ENCODE measurements at places on chromosomes 5 and 9. TPM values are rescaled to one million over a fixed set of nuclear protein-coding genes. Genes with fewer than 3 reads are reported as not detected.
A peak's percentile ranks its signal among the peaks of the same experiment; 100 is the strongest.

Gene OLFM1
- 0.64 TPM for total RNA-seq

Gene PCDHA13
- under 0.01 TPM for total RNA-seq

DNA sequence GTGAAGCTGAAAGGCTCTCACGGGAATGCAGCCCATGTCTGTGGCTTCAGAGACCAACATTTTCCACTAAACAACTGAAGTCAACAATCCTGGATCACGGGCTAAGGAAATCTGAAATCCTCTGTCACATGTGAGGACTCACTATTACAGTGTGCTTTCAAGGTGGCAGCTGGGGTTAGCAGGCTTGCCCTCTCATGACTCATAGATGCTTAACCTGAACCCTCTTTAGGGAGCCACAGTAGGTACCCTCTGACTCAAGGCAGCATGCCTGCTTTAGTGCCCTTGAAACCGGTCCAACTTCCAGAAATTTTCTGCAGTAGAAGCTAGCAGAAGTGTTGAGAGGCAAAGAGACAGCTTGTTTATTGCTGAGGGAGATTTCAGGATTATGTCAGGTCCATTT, 232.5 kb downstream of the GABRB2 start:
- no peak for DNase-seq

- peak; percentile 27 for DNase-seq
Observed at GRCh38 chr5:96280946-96281393, 152.1 kb downstream of the PCSK1 start.

DNA sequence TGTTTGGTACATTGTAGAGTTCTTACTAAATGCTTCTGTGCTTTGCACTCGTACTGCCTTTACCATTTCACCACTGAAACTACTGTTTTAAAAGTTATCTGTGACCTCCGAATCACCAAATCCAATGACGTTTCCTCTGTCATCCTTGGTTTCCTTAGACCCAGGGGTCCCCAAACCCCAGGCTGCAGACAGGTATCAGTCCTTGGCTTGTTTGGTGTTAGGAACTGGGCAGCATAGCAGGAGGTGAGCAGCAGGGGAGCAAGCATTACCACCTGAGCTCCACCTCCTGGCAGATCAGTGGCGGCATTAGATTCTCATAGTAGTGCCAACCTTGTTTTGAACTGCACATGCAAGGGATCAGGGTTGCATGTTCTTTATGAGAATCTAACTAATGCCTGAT, 26.8 kb upstream of the APC start:
- no peak for DNase-seq

- DNase-seq: peak; percentile 93
Observed at GRCh38 chr9:128078504-128079434, 10.7 kb downstream of the SLC25A25 start.

GRCh38 chr5:170630226-170630625, 126.4 kb downstream of the KCNIP1 start:
- no peak for DNase-seq

DNA sequence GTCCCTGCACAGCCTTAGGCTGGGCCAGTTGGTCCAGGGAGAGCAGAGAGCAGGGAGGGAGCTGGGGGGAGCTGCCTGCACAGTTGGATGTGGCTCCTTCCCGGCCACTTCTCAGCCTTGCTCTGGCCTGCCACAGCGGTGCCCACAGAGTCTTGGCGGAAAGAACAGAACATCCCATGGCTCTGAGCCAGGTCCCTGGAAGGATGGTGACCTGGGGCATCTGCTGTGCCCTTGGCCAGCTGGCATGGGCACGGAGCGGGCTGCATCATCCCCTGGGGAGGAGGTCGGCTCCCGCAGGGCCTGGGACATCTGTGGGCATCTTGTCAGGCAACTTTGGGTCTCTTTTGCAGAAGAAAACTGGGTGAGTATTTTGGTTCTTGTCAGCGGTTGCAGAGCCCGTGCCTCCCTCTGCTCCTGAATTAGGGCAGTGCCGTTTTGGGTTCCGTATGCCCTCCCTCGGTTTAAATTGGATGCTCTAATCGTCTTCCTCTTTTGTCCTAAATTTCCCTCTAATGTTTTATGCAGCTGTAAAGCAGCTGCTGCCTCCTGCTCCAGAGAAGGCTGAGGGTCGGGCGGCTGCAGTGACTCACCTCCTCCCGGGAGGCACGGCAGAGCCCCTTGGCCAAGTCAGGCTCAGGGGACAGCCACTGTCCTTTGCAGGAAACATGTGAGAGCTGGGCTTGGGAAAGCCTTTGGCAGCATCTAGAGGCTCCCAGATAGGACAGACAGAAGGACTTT, 10.5 kb upstream of the NACC2 start:
- DNase-seq: peak; percentile 44

DNA sequence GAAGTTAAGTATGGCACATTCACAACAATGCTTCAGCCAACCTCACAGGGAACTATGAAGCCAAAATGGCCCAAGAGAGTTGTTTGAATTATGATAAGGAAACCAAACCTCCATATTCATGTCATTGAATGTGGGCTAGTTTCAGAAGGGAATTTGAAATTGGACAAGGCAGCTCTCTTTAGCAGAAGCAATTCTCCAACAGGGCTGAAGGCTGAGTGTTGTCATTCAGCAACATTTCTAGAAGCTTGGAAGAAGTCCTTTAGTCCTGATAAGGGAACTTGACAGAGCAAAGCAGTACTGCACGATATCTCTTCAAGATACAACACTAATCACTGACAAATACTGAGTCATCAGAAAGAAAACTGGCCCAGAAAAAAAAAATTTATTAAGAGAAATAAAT, 115.4 kb downstream of the SLC25A46 start:
- no peak for DNase-seq

DNA sequence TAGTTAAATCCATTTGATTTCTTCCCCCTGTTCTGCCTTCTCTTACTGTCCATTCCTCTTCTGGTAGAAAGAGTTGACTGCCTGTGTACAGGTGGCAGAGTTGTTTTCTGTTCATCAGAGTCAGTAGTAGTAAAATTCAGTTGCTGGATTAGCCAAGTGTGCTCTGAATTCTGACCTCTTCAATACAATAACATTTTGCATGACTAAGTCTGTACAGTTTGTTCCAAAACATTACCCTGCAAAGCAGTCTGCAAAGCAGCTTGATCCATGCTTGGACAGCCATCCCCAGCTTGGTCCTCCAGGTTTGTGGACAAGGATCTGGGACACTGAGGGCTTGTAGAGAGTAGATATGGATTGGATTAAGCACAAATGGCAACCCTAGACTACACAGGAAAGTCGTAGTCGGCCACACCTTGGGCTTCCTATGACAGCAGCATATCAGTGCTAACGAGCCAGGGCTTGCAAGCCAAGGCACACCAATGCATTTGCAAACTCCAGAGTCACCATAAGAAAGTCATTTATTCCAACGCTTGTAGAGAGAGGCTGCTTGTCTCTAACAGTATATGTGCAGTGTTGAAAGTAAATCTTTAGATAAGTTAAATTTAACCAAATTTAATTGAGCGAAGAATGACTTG, 25.2 kb downstream of the IL12B start:
- DNase-seq: peak; percentile 46
